ENCODE measurements at places on chromosomes 6 and 20.

DNA sequence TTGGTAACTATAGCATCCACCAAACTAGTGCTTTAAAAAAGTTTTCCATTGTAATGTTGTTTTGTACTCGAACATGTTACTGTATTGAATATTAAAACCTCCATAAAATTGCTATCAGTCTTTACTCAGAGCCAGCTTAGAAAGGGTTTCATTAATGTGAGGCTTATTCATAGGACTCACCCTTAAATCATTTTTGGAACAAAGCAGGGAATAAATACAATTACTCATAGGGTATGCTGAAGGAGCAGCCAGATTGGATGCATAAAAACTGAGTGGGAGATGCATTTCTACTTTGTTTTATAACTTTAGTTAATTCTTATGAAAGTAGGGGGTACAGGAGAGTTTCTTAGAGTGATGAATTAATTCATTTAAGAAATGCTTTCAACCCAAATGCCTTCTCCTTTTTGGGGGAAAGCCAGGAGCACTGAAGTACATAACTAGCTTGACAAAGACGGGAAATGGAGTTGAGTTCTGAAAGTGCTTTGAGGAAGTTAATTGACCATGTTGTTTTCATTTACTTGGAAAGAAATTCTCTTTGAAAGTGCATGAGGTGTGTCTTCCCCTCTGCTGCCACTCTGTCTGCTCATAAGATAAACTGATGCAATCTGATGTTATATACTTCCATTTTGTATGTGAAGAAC is 90.3 kb downstream of the RNF144B start:
- no peak for DNase-seq

- no peak for DNase-seq
These were observed 40.4 kb downstream of the ANKS1A start for GRCh38 chr6:34929241-34929978.

GRCh38 chr6:121498481-121499276 is 63.2 kb downstream of the GJA1 start:
- no peak for DNase-seq

DNA sequence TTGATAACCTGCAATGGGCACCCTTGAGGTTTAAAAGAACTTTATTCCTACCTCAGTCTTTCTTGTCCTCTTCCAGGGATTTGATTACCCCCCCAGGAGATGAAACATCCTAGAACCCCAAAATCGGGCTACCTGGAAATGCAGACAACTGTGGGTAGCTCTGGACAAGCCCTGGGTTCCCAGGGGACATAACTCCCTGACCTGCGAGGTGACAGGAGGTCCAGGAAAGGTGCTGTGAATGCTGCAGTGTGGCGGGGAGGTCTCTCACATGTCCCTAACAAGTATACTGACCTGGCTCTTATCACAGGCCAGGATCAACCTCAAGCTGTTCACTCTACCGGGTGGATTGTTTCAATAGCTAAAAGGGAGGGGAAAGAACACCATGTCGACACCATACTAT is 11.6 kb downstream of the JAG1 start:
- DNase-seq: no peak

DNA sequence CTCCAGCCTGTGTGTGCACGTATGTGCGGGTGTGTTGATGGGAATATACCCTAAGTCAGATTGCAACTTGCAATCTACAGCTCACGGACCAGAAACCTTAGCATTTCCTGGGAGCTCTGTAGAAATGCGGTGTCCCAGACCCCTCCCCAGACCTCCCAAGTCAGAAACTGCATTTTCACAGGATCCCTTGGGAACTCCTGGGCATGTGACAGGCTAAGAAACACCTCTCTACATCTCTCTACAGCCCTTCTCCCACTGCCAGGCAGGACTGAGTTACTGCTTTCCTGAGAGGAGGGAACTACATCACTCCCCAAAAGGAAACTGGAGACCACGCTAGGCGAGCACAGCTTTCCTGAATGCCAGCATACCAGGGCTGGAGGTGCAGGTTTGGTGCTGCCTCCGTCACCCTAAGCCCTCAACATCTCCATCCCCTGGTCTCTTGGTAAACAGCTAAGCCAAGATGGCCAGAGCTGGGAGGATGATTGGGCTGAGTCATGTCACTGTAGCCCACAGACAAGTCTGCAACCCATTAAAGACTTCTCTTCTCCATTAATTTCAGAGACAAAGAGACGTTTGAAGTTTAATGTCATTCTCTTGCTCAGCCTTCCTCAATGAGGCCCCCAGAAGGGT is 194.4 kb downstream of the BMP7 start:
- DNase-seq: no peak

DNA sequence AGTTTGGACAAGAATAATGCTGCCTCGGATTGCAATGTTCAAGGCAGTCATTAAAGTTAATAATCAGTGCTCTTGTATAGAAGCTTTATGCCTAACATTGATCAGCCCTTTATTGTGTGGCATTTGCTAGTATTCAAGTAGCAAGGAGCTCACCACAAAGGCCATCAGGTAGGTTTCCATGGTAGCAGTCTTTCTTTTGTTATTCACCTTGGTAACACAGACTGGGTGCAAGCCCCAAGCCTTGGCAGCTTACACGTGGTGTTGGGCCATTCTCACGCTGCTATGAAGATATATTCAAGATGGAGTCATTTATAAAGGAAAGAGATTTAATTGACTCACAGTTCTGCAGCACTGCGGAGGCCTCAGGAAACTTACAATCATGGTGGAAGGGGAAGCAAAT is 149.3 kb downstream of the ADAT2 start:
- DNase-seq: no peak

- DNase-seq: no peak
These were observed 57.4 kb upstream of the PRSS16 start for GRCh38 chr6:27190126-27190525.

All from T1000 (cell line).